CD4-positive, alpha-beta T cell treated with Interleukin-2 at 100 ng/mL for 4 hours (primary cell): ENCODE measurements at places on chromosomes 2 and 18.
A peak's percentile ranks its signal among the peaks of the same experiment; 100 is the strongest.

DNA sequence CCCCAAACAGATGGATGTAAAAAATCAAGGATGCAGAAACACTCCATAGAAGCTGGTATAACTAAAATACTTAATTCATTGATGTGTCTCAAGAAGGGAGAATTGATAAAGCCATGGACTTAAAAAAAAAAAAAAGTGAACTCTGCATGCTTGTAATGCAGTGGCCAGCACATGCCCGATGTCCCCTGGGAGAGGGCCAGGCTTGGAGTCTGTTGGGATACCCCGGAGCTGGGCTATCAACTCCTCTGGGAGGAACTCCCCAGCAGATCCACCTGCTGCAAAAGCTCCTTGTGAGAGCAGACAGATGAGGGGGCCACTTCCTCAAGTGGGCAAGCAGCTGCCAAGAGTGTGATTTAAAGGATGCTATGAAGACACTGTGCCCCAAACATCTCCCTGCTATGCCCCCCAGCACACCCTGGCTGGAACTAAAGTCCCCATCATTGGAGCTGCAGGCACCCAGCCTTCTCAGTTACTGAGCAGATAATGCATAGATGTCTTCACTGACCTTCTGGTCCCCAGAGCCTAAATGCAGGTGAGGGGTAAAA is 311.5 kb upstream of the ID2 start:
- no peak for DNase-seq

DNA sequence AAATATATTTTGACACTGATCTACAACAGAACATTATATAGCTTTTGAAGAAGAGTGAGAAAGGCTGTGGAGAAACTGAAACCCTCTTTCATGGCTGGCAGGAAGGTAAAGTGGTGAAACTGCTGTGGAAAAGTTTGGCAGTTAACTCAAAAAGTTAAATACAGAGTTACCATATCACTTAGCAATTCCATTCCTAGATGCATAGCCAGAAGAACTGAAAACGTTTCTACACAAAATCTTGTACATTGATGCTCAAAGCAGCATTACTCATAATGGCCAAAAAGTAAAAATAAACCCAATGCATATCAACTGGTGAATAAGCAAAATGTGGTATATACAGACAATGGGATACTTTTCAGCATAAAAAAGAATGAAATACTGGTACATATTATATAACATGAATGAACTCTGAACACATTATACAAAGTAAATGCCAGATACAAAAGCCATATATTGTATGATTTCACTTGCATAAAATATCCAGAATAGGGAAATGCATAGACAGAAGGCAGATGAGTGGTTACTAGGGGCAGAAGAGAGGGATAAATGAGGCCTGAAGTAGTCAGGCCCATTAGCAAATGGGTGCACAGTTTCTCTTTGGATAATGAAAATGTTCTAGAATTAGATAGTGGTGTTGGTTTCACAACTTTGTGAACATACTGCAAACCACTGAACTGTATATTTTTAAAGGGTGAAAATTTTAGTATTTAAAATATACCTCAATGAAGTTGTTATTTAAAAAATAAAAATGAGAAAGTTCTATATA is 114.3 kb downstream of the DYM start:
- no peak for DNase-seq

- no peak for DNase-seq
Measured at GRCh38 chr2:169776252-169776761, 22.4 kb upstream of the SSB start.

DNA sequence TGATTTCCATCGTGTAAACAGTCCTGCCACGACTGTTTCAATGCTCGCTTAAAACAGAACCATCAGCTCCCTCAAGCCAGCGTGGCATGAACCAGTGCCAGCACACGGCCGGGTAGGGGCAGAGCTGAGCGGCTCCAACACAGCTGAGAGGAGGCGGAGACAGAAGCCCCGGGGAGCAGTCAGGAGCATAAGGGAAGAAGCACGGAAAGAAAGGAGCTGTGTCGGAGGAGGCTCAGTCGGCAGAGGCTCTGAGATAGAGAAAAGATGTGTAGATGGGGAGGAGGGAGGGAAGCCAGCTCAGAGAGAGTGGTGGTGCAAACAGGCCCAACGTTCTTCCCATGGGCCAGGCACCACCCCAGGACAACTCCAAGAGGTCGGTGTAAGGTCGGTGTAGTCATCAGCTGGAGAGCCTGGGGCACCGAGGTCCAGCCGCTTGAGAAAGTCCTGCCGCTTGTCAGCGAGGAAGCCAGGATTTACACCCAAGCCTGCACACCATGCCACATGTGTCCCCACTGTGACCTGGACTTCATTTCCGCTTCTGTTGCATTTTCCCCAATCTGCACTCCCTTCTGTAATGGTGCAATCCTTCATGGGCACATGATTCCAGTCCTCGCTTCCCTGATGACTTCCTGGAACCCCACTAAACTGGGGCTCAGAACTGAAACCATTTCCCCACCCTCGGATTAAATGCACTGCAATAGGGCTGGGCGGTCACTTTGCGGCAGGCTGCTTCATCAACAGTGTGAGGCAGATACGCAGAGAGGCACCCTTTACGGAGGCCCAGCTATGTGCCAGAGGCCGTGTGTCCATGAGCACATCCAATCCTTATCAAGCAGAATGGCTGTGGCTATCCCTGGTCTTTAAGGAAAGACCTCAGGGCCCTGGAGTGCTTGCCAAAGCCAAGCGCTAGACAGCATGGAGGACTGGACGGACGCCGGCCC is 43.5 kb downstream of the CYP27C1 start:
- DNase-seq, result no peak

- no peak for DNase-seq
Measured at GRCh38 chr18:8611916-8612576, 2.8 kb downstream of the RAB12 start.

DNA sequence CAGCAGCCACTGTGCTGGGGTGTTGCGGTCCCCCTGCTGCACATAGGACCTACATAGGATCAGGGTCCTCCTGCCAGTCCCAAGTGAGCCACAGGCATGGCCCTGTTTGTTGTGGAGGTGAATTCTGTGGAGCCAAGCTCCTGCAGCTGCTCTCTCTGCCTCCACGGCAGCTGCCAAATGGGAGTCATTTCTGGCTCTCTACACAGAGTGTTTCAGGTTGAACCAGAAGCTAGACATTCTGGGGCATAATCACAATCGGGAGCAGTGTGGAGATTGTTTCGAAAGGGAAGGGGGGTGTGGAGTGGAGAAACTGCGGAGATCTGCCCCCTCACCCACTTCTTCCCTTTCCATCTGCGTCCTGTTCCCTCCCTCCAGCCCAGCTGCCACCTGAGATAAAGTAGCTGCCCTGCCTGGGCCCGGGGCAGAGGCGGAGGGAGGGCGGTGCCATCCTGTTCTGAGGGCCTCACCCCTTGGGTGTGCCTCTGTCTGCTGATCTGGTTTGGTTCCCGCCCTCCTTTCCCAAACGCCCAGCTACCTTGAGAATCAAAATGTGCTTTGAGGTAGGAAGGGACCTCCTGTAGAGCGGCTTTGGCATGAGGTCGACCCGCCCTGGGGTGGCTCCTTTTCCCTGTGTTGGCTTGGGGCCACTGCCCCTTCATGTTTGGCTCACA is 139.4 kb downstream of the WDSUB1 start:
- DNase-seq, result no peak

- DNase-seq, result no peak
Measured at GRCh38 chr2:160156100-160156499, 44.0 kb downstream of the ITGB6 start.

DNA sequence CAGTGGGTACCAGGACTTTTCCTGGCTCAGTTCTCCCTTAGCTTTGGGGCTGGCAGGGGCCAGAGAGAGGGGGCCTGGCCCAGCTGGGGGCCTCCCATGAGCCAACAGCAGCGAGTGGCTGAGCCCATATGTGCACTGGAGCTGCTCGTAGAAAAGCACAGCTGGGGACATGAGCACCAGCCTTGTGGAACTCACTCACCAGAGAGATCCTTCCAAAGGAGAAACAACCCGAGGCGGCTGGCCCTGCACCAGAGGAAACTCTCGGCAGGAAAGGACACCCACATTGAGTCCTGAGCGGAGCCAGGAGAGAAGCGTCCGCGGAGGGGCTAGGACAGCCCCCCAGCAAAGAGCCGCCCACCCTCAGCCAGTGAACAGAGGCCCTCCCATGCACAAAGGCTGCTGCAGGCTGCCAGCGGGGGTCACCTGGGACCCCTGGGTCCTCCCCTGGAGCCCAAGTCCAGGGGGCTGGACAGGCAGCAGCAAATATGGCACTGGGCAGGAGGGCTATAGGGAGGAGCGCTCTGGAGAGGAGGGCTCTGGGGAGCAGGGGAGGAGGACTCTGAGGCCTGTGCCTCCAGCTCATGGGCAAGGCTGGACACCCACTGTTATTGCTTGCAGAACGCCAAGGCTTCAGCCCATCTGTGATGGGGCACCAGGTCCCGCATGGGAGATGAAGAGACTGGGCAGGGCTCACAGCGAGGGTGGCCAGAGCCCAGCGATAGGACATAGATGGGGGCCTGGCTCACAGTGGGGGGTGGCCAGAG is 42.1 kb upstream of the SNED1 start:
- DNase-seq, result no peak

GRCh38 chr2:221130431-221130830 is 441.7 kb downstream of the EPHA4 start:
- no peak for DNase-seq

- DNase-seq, result no peak
Measured at GRCh38 chr2:5360081-5360480, 332.1 kb upstream of the SOX11 start.

DNA sequence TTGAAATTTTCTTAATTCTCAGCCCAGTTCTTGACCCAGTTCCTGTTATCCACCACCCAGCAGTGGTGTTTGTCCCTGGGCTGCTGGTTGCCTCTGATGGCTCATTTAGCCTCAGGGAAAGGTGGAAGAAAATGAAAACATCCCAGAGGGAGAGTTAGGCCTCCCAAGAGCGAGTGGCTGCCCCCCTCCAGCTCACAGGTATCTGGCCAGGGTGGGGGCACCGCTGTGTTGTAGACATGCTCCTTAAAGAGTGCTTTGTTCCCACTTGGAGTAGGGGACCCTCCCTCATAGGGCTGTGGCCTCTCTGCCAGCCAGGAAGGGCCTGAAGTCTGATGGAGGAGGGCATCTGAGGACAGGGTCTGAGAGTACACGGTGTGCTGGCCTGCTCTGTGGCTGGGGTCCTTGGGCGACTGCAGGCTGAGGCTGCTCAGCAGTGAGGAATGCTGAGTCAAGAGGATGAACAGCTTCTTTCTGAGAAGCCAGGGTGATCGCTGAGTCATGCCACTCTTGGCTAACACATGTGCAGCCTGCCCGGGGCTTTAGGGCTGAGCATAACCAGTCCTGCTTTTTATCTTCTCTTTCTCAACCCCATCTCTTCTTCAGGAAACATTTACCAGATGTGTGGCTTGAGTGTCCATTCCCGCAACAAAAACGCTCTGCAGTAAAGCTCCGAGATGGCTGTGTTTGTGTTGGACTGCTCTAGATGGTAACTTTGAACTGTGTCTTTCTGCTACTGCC is 72.3 kb downstream of the IL1R2 start:
- DNase-seq, result no peak

DNA sequence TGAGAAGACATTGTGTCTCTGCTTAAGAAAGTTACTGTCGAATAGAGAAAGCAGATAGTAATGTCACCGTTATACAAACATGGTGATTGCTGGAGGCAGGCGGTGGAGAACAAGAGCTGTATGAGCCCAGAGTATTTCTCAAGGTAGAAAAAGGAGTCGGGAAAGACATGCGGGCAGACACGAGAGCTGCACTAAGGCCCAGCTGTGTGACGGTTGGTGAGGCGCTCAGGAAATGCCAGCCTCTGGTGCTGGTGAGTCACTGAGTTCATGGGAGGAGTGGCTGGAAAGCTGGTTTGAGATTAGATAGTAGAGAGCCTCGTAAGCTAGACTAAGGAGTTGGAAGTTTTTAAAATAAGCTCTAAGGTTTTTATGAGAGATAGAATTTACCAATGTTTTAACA is 390.9 kb upstream of the TRIB2 start:
- no peak for DNase-seq

DNA sequence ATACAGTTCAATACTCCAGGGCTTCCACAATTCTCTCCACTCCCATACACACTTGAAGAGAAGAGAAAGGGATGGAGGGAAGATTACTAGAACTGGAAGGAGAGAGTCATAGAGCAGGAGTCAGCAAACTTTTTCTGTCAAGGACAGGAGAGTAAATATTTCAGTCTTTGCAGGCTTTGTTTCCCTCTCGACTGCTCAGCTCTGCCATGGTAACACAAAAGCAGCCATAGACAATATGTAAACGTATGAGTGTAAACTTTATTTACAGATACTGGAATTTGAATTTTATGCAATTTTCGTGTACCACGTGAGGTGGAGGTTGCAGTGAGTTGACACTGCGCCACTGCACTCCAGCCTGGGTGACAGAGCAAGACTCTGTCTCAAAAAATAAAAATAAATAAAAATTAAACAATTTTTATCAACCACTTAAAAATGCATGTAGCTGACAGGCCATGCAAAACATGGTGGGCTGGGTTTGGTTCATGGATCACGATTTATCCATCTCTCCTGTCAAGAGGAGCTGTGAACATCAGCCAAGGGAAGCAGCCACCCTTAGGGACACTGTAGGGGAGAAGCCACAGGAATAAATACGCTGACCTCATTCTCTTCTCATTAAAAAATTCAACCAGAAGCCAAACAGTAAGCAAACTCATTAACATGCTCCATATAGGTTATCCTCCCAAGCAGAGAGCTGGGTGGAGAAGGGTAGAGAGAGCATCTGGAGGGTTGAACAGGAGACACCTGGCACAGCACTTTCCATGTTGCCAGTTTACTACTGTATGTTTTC is 266.4 kb upstream of the FN1 start:
- DNase-seq, result no peak

- DNase-seq, result no peak
Measured at GRCh38 chr2:172101821-172102390, 794 bp downstream of the DLX2 start.

DNA sequence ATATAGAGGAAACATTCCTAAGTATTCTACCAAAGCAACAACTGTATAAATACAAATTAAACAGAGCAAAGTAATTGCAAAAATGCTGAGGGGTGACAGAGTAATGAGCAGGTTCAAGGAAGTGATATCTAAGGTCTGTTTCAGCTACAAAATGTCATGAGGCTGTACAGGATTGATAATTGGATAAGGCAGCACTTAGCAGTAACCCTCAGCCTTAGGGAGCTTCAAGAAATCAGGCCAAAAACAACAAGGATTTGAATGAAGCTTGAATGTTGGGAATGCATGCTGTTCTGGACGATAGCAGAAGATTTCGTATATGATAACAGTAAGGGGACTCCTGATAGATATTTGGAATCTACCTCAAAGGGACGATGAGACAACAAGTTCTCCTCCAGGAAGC is 142.0 kb upstream of the MMADHC start:
- no peak for DNase-seq

GRCh38 chr18:47582093-47582492 is 330.6 kb upstream of the SKOR2 start:
- DNase-seq, result no peak

GRCh38 chr18:58057291-58057965 is 13.4 kb downstream of the NEDD4L start:
- no peak for DNase-seq

- no peak for DNase-seq
Measured at GRCh38 chr2:129499747-129500146, 479.7 kb upstream of the RAB6C start.

- DNase-seq, result no peak
Measured at GRCh38 chr18:51069885-51070284, 39.9 kb downstream of the SMAD4 start.

GRCh38 chr2:241217320-241218031 is 29.0 kb downstream of the ANO7 start:
- peak; percentile 10 for DNase-seq

- DNase-seq, result no peak
Measured at GRCh38 chr2:151775057-151775740, 40.9 kb upstream of the NEB start.

GRCh38 chr2:235551965-235552364 is 58.1 kb downstream of the AGAP1 start:
- no peak for DNase-seq

- DNase-seq, result no peak
Measured at GRCh38 chr2:172613615-172614231, 57.8 kb downstream of the PDK1 start.
